ENCODE measurements at places on chromosomes 4 and X.

GRCh38 chr4:75612306-75612705, 18.0 kb downstream of the CDKL2 start:
- no peak for DNase-seq

DNA sequence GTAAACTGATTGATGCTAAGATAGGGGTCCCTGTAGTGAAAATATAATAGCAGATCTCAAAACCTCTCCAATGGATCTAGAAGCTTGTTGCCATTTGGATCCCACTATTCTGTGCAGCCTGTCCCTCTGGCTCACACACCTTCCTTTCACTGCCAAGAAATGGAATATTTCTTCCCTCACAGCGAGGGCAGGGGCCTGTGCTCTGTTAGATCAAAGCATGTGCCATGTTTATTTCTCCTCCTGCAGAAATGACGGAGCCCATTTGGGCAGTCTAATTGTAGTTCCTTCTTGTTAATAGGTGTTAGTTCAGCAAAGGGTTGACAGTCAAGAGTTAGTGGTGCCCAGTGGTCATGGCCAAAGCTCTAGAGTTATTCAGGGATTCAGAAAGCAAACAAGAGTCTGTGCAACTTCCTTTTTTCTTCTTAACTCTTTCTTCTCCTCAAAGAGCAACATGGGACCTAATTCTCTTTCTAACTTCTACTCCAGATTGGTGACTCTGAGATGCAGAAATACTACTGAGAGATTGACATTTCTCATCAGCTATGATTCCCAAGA, 106.8 kb downstream of the STOX2 start:
- DNase-seq, result no peak

DNA sequence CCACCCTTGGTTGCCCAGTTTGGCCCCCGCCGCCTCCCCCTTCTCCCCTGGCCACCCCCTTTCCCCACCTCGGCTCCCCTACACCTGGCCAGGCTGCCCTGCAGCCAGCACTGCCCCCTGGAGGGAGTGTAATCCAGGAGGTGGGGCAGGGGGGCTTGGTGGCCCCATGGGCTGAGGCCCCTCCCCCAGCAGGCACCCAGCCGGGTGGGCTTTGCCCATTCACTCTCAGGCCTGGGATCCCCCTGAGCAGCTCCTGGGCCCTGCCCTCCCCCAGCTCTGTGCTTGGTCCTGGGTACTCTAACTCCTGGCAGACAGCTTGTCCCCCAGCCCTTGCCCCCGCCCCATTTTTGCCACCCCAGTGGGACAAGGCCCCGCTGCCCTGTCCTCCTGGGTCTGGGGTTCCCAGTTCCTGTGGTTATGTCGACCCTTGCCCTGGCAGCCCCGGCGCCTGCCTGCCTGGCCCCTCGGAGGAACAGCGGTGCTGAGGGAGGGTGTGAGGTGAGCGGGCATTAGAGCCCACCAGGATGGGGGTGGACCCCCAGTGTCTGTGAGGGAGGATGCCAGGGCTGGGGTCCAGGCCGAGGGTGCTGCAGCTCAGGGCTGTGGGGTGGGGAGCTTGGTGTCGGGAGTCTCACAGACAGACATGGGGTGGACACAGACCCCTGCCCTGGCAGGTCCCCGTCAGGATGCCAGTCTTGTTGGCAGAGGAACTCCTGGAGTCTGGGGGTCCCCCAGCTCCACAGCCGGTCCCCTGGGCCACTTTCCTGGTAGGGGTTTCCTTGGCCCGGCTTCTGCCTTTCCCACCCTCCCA, 10.2 kb downstream of the NAT8L start:
- no peak for DNase-seq

- DNase-seq, result peak; percentile 48
These were observed 16.5 kb downstream of the DHRSX start for GRCh38 chrX:2484256-2484655.

DNA sequence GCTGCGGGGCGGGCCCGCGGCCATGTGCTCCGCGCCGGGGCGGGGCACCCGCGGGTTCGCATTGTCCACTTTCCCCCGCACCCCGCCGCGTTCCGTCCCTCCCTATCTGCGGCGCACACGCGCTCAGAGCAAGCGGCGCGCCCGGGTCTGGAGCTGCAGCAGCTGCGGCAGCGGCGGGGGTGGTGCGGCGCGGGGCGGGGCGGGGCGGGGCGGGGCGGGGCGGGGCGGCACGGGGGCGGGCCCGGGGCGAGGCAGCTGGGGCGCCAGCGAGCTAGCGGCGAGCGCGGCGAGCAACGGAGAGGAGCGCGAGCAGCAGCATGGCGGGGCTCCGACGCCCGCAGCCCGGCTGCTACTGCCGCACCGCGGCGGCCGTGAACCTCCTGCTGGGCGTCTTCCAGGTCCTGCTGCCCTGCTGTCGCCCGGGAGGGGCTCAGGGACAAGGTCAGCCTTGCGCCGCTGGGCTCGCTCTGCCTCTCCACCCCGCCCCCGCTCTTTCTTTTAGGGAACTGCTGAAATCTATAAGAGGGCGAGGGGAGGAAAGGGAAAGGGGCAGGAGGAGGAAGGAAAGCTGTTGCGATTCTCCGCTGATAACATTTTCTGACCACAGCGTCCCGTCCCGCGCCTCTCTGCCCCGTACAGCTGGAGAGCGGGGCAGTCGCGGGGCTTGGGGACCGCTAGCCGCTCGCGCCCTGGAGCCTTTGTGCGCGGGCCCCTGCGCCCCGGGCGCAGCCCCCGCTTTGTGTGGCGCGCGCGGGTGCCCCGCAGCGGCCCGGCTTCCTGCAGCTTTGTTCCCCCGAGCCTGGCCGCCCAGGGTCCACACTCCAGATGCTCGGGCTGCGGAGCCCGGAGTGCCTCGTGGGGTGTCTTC, at the start of gene TMEM131L:
TSS of gene TMEM131L (plus strand) at position 280 of the 868 bp plus-strand sequence. CDS start at position 318, 38 bp downstream.
- DNase-seq, result peak; percentile 64

DNA sequence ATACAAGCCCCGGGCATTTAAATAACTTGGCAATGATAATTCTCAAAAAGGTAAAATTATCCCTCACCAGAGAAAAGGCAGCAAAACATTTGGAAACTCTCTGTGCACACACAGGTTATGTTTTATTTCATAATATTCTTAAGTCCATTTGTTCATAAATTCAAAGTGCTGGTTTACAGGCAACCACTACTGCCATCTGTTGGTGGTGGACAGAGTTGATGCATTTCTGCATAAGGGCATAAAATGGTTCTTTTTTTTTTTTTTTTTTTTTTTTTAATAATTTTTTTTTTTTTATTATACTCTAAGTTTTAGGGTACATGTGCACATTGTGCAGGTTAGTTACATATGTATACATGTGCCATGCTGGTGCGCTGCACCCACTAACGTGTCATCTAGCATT, 31.5 kb upstream of the IL21 start:
- DNase-seq, result peak; percentile 91

DNA sequence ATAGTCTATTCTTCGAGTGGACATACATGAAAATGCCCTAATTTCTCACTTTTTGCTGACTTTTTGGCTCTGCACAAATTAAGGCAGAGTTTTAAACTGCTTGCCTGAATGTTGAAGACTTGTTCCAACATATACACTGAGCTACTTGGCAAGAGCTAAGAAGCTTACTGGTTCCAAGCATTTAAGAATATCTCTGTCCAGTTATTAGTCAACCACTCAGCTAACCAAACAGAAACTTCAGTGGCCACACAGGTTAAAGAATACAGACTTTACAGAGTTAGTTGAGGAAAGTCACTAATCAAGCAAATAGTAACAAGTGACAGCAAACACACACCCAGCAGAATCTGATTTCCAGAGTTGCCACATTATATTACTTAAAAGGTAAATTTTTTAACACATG, 35.5 kb downstream of the AMER1 start:
- no peak for DNase-seq

DNA sequence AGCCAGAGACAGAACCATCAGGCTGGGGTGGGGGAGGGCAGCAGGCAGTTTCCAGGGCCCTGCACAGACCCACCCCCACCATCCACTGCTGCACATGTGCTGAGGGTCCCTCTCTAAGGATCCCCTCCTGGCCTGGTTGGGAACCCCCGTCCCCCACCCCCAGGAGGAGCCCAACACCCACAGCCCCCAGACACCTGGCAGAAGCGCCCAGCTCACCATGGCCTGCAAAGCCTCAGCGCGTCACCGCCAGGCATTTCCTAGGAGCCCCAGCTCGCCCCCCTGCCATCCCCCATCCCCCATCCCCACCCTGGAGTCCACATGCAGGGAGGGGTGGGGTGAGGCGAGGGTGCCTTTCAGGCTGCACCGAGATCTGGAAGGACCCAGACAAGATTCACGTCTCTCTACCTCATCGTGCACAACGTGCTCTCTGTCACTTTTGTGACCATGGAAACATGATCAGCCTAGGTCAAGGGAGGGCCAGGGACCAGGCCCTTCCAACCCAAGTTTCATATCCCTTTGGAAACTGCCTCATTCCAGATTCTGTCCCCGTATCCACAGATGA, 9.3 kb downstream of the MXD4 start:
- DNase-seq, result no peak

DNA sequence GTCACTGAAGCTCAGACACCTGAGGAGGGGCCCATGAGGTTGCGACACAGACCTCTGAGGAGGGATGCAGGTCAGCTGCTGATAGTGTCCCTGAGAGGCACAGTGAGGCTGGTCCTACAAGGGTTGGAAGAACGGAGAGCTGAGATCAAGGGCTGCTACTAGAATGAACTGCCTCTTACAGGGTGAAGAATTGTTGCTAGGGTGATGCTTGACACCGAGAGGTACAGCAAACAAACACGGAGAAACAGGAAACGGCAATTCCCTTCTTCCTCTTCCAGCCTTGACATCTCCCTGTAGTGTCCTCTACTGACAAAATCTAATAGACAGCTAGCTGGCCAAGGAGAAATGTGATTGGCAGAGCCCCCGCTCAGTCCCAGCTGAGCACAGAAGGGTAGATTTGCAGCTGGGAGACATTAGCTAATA, 11.8 kb upstream of the HPGDS start:
- DNase-seq, result no peak

DNA sequence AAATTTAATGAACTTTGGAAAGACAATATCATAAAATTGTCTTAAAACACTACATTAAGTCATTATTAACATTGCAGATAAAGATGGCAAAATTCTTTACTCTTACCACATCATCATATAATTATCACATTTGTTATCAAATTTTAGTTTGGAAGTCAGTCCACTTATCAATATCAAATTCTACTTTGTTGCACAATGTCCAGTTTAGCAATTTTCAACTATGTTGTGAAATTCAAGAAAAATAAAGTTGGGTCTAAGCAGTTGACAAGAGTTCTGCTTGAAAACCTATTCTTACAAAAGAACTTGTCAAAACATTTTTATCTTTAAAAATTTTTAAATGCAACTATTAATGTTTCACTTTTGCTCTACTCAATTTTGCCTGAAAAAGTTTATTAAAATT, 44.7 kb upstream of the TET2 start:
- no peak for DNase-seq

- DNase-seq, result peak; percentile 52
These were observed 22.6 kb downstream of the PLS3 start for GRCh38 chrX:115583496-115584004.

DNA sequence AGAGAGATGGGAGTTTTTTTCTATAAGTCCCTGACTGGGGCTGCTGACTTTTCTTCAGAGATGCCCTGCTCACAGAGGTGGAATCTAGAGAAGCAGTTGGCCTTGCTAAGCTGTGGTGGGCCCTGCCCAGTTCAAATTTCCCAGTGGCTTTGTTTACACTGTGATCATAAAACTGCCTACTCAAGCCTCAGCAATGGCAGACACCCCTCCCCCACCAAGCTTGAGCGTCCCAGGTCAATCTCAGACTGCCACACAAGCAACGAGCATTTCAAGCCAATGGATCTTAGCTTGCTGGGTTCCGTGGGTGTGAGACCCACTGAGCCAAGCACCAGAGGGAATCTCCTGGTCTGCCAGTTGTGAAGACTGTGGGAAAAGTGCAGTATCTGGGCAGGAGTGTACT, 199.8 kb upstream of the WDFY3 start:
- DNase-seq, result no peak

DNA sequence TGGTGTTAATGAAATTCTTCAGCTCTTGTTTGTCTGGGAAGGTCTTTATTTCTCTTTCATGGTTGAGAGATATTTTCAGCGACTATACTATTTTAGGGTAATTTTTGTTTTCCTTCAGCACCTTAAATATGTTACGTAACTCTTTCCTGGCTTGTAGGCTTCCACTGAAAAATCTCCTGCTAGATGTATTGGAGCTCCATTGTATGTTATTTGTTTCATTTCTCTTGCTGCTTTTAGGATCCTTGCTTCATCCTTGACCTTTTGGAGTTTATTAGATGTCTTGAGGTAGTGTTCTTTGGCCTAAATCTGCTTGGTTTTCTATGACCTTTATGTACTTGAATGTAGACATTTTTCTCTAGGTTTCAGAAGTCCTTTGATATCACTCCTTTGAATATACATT, 93.6 kb downstream of the MMRN1 start:
- no peak for DNase-seq

DNA sequence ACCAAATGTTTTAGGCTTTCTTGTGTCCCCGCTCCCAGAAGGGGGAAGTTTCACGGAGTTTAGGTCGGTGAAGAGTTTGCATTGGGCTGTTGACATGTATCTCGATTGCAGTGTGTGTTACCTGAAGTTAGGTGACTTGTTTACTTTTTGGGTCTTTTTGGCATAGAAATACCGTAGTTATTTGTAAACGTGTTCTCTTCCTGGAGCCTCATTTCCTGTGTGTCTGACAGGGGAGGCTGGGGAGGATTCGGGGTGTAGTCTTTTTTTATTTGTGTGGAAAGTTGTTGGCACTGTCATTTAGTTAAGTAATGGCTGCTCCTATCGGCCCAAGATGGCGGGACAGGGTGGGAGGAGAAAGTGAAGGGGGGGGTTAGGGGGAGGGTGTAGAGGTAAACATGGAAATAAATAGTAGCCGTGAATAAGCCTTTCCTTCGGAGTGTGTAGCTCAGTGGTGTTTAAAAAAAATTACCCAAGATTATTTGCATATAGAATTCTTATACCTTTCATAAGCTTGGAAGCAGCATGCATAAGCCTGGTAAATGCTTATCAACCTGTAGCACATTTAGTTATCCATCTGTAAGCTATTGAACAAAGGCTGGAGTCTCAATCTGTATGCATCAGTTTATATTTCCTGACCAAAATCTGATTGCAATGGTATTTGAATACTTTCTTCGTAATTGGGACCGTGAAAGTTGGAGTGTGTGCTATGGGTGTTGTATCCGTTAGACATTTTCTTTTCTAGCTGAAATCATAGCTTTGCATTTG, 1.6 kb downstream of the KDM6A start:
- DNase-seq, result peak; percentile 27
